ENCODE measurements at places on chromosomes 7 and 10.

DNA sequence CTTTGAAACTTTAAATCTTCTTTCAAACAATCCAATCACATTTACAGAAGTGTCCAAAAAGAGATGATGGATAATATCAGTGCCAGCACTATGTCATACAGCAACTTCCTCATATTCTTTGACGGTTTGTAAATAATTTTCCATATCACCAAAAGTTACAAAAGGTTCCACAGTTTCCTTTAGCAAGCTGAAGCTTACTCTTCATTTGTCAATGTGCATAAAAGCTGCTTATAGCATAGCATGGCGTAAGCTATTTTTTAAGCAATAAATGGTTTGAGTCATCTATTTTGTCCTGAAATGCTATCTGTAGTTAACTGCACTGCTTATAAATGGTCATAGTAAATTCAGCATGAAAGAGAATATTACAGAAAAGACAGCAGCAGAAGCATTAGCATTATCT, 95.1 kb downstream of the ETV1 start:
- DNase-seq: no peak

DNA sequence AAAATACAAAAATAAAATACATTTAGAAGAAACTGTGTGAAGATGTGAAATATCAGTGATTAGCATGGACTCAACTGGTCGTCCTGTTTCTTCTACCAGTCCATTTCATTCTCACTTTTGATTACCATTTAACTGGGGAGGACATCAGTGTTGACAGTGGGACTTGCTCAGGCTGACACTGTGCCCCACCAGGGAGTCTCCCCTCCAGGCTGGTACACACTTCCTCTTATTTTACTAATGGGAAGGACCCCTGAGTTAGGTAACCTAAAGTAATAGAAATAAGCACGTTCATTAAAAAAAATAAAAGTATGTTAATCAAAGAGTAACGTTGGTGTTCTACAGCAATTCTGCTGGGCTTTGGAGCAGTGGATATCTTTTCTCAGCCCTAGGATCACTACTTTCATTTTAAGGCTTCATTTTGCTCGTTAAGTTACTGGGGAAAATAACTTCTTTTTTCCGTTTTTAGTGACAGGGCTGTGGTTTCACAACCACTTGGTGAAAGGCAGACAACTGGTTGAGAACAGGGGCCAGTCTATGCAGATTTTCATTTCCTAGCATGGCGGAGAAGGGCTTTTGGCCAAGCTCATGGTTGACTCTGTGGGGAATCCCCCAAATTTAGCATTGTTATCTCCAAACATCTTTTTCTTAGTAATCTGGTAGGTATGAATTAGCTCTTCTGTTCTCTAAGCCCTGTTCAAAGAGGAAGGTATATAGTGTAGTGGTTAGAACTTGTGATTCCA, 2.1 kb downstream of the SNX10 start:
- DNase-seq: peak; percentile 52

DNA sequence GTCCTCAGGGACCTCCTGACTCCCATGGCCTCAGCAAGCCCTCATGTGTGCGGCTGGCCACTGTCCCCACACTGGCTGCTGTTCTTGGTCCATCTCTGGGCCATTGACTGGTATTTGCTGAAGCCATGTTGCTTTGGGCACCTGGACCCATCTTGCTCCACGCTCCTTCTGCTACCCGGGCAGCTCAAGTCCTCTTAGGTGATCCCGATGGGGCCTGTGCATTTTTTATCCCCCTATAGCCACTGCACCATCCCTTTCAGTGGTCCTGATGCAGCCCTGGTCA, 16.7 kb downstream of the RAMP3 start:
- no peak for DNase-seq

DNA sequence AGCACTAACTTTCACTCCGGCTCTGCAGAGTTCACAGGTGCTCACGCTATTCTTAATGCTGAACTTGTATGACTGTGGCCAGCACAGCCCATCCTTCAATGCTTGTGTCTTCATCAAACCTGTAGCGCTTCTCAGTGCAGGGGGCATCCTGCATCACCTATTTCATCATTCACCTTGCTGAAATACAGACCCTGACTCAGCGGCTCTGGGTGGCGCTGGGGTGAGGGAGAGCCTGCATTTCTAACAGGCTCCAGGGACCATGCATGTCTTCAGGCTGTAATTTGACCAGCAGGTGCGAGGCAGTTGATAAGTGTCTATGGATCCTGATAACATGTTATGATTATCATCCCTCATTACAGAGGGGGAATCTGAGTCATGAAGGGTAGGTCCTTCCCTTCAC, 89.3 kb downstream of the VOPP1 start:
- DNase-seq: no peak

DNA sequence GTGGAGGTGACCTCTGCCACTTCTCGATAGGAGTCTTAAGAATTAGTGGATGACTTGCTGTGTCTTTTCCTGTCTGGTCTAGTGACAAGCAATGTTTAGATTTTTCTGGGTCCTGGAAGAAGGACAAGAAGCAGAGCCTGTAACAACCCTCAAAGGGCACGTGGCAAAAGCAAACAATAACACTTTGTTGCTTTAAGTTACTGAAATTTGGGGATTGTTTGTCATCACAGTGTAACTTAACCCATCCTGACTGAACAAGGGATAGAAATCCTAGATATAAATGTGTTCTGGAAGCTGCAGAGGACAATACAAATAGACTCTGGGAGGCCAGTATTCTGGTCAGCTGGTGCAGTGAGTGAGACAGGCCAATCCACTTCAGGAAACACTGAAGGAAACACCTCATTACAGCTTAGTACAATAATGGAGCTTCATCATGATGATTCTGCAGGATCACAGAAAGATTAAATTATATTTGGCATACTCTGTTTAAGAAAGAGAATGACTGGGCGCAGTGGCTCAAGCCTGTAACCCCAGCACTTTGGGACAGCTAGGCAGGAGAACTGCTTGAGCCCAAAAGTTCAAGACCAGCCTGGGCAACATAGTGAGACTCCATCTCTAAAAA, 23.3 kb downstream of the ENKUR start:
- no peak for DNase-seq

- DNase-seq: no peak
Measured at GRCh38 chr10:619710-620109, 69.8 kb downstream of the DIP2C start.

DNA sequence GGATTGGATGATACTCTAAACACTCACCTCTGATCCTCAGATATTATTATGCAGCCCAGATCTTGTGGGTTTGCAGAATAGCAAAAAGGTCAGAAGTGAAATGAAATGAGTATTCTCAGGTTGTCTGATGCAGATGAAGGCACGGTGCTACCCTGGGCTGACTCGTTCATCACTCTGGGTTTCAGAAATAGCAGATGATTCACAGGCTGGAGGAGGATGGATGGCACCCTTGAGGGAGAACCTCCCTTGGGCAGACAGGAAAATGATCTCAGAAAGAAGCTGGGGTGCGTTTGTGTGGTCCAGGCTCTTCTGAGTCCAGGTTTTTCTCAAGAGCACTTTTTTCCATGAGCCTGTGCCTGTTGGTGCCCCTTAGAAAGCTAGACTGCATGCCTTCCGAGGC, 515.8 kb upstream of the MKI67 start:
- DNase-seq: no peak

GRCh38 chr7:18901351-18901750, 216.1 kb downstream of the TWIST1 start:
- DNase-seq: no peak

- no peak for DNase-seq
Measured at GRCh38 chr7:46664453-46664852, 743.4 kb upstream of the IGFBP3 start.

DNA sequence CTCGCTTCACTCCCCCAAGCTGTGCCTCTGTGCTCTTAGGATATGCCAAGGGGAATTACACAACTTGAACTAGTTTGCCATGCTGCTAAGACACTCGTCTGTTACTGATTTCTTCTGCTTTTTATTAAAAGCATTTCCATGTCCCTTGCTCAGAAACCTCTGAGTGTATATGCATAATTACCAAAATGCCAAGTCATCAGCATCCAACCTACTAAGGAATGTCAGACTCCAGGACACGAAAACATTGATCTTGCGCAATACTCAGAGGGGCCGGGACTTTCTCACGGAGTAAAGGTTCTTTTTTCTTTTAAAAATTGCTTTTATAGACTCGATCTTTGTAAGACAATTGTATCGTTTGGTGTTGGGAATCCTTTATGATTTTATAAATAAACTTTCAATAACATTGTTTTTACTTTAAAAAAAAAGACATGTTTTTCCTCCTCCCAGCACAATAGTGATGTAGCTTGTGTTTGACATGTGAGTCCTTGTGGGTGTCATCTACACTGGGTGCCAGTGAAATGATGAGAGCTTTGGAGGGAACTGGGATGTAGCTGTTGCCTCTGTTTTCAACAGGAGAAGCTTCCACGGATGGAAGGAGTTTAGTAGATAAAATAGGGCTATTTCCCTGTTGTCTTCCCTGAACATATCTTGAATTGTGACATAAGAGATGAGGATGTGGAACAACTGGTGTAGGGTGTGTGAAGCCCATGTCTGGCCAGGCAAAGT, 43.6 kb downstream of the CNNM1 start:
- no peak for DNase-seq

DNA sequence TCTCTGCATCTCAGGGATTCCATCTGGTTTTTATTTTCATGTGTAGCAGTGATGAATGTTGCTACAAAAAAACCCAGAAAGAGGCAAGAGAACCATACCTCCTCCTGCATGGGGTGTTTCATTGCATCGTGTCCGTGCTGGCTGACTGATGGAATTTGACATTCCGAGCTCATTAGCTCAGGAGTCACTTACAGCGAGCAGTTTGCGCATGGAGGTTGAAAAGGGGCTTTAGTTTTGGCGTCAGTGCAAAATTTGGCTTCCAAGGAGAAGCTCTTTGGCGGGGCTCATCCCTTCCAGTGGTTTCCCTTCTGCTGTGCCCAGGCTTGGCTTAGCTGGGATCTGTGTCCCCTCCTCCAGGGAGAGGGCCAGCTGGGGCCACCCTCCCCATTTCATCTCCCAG, 25.8 kb downstream of the EMX2 start:
- no peak for DNase-seq

GRCh38 chr7:57384380-57384779, 65.6 kb upstream of the ZNF716 start:
- DNase-seq: no peak

DNA sequence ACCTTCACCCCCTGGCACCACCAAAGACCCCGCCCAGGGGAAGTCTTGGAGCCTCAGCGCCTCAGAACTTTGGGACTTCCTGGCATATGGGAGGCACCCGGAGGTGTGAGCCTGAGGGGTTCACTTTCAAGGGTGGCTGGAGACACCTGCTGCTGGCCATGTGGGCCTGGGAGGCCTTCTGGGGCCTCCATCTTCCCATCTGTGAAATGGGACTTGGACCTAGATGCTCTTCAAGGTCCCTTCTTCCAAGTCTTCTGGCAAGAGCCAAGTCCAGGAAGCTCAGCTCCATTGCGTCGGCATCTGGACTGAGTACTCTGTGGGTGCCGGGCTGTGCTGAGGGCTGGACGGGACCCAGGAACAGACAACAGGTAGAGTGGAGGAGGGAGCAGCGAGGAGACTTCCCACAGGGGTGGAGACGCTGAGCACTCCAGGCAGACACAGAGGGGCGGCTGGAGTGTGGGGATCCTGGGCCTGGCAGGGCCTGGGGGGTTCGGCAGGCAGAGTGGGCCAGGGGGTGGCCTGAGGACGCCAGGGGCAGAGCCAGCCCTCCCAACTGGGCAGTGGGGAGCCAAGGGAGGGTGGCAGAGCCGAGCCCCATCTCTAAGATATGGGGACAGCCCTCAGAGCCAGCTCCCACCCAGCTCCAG, 9.3 kb upstream of the LFNG start:
- DNase-seq: no peak

DNA sequence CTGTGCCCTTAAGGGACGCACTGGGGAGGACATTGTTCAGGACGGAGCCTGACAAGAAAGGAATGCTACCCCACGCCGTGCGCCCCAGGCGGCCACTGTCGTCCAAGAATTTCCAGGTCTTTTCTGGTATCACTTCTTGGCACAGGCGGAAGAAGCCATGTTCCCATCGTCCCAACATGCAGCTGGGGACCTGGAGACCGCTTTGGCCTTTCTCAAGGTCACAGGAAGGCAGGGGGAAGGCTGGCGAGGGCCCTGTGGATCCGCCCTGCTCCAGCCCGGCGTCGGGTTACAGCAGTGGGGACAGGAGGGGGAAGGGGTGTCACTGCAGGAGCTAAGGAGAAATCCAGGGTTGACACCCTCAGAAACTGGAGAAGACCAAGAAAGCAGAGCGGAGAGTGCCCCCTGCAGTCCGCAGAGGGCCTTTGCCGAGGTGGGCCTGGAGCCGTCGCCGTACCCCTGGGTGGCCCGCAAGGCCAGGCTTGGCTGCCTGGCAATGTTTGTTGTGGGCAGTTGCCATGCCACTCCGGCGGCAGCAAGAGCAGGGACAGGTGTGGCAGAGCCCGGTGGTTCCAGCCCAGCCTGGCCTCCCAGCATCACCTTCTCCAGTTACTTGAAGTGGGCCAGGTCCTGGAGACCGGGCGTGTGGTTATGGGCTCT, 104.1 kb downstream of the LHPP start:
- DNase-seq: no peak

DNA sequence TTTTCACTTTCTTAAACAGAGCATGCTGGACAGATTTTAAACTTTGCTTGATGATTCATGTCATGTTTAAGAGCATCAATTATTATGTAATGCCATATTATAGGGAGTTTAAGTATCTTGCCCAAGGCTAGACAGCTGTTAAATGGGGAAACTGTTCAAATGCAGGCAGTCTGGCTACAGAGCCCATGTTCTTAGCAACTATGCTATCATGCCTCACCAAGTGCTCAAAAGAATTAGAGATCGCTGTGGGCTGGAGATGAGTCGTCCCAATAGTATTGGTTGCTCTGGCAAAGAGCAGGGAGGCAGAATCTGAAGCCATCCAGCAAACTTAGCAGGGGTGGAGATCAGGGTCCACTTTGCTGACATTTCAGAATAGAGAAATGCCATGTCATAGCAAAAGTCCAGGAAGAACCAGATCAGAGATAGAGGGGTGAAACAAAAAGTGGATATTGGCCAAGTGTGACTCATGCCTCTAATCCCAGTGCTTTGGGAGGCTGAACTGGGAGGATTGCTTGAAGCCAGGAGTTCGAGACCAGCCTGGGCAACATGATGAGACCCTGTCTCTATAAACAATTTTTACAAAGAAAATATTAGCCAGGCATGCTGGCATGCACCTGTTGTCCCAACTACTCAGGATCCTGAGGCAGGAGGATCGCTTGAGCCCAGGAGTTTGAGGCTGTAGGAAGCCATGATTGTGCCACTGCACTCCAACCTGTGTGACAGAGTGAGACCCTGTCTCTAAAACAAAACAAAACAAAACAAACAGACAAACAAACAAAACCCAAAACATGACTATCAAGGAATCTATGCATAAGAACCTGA, 57.8 kb downstream of the BAMBI start:
- no peak for DNase-seq

DNA sequence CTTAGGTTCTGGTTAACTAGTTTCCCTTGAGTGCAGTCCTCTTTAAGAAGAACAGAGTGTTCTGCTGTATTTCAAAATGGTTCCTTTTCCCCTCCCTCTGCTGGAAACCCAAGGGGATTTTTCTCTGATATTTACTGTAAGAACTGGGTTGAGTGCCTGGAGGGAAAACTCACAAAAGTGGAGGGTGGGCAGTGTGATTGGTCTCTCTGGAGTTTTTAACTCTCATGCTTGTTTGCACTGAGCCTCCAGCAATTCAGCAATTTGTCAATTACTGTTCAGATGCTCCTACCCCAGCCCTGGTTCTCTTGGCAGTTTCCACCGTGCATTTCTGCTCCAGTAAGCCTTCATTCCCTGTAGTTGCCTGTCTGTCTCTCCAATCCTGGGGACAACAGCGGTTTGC, 273.4 kb upstream of the SORCS1 start:
- no peak for DNase-seq
